ENCODE measurements at places on chromosomes 2 and 18.
A peak's percentile ranks its signal among the peaks of the same experiment; 100 is the strongest.

DNA sequence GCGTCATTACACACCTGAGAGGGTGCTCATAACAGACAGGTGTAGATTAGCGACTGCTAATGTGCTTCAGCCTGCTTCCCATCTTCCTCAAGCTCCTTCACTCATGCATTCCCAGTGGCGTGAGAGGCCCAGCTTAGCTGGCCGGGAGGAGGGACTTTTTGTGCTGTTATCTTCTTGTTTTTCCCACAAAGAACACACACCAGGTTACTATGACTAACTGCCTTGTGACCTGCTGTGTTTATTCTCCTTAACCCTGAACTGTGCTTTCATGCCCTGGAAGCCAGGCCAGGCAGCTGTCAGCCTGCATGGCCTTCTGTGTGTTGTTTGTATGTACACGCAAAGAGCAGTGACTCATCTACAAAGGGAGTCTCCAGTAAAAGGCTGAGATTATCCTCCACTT, 143.8 kb downstream of the PIEZO2 start:
- DNase-seq, result no peak

DNA sequence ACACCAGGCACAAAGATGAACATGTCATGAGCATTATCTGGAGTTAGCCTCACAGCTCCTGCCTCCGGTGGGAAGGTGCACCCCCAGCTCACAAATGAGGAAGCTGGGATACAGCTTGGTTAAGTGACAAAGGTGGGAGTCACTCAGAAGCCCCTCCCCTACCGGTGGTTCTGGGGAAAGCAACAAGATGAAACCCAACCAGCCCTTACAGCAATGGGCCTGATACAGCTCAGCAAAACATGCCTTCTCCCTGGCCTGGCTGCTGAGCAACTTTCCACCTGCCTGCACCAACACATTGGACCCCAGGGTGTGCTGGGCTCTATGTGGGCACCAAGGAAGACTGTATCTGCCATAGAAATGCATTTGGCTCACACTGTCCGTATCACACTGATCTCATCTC, 113.2 kb downstream of the GYPC start:
- no peak for DNase-seq

DNA sequence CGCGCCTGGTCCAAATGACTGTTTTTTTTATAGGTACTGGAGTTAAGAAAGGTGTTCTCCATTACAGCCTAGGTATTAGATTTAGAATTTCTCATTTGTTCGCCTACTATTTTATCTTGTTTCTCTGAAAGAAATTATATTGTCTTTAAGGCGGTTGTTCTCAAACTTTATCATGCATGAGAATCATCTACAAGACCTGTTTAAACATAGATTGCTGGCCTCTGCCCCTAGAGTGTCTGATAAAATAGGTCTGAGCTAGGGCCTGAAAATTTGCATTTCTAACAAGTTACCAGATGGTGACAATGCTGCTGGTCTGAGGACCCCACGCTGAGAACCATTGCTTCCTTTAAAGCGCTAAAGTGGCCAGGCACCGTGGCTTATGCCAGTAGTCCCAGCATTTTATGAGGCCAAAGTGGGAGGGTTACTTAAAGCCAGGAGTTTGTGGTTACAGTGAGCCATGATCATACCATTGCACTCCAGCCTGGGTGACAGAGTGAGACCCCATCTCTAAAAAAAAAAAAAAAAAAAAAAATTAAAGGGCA, 34.0 kb upstream of the RNF138 start:
- no peak for DNase-seq

- DNase-seq, result no peak
Observed at GRCh38 chr2:190512539-190513095, 21.9 kb downstream of the NEMP2 start.

DNA sequence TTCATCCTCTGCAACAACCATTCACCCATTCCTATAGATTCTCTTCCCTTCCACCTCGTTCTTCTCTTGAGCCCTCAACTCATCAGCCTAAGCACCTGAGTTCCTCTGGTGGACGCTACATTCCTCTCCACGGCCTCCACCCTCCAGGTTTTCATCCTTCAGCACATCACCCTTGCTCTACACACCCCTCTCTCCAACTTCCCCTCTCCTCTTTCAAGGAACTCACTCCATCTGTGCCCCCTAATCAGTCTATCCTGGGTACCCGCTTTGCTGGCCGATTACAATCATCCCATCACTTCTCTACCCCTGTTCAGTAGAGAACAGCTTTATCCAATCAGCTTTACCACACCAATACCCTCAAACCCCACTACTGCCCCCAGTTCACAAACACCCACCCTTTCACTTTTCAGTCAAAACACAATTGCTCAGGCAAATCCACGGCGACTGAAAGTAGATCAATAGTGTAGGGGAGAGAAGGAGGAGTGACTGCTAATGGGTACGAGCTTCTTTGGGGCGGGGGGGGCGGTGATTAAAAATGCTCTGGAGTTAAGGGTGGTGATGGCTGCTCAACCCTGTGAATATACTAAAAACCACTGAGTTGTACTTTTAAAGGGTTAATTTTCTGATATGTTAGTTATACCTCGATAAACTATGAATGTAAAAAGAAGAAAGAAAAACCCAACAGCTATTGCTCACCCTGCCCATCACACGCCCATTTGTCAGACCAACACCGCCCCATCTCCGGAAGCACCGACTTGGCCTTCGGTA, 857 bp downstream of the DYM start:
- DNase-seq, result peak; percentile 26

- DNase-seq, result no peak
Observed at GRCh38 chr2:196651387-196652094, 12.0 kb downstream of the CCDC150 start.

GRCh38 chr2:212173756-212174510, 364.7 kb downstream of the ERBB4 start:
- no peak for DNase-seq

DNA sequence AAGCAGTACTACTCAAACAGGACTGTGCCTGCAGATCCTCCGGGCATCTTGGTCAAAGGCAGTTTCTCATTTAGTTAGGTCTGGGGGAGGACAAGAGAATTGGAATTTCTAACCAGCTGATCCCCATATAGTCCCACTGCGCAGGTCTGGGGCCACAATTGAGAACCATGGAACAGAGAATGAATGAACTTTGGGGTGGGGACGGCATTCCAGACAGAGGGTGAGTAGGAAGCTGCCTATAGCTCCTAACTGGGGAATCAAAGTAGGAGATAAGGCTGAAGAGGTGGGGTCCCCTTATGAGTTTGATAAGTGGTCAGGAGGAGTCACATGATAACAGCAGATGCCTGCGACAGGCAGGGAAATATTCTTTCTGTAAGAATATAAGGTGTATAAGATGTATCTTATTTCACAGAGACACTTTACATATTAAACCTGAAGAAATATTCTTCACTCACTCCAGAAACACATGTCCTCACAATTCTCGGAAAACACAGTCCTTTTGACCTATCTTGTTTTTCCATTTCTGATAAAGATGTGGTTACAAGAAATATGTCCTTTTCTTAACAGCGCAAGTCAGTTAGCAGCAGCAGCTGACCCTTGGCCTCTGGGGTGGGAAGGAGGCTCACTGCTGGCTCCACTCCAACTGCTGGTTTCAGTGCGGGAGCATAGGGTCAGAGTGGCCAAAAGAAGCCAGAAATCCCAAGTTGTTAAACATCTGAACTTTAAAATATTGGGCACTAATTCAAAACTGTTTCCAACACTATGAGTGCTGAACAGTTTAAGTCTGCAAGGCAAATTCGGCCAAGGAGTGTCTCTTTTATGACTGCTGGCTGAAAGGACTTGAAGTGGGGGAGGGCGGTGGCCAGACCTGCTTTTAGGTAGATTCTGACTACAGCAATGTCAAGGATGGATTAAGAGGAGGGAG, 12.6 kb upstream of the TMEM214 start:
- no peak for DNase-seq

GRCh38 chr2:187499941-187500532, 52.0 kb upstream of the CALCRL start:
- no peak for DNase-seq

DNA sequence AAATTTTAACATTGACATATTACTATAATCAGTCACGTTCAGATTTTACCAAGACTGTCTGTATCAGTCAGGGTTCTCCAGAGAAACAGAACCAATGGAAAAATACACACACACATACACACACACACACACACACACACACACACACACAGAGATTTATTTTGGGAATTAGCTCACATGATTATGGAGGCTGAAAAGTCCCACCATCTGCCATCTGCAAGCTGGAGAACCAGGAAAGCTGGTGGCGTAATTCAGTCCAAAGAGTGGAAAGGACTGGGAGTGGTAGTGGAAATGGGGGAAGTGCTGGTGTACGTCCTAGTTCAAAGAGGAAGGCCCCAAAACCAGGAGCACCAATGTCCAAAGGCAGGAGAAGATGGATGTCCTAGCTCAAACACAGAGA, 166.4 kb downstream of the AKAIN1 start:
- DNase-seq, result no peak

- DNase-seq, result no peak
Observed at GRCh38 chr2:65654496-65654895, 222.1 kb upstream of the SPRED2 start.

DNA sequence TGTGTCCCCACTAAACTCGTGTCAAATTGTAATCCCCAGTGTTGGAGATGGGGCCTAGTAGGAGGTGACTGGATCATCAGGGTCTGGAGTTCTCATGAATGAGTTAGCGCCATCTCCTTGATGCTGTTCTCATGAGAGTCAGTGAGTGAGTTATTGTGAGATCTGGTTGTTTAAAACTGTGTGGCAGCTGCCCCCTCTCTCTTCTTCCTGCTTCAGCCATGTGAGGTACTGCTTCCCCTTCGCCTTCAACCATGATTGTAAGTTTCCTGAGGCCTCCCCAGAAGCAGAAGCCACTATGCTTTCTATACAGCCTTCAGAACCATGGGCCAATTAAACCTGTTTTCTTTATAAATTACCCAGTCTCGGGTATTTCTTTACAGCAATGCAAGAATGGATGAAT, 50.4 kb downstream of the AP1S3 start:
- DNase-seq, result no peak

- DNase-seq, result no peak
Observed at GRCh38 chr2:8831516-8831915, 5.9 kb downstream of the KIDINS220 start.

DNA sequence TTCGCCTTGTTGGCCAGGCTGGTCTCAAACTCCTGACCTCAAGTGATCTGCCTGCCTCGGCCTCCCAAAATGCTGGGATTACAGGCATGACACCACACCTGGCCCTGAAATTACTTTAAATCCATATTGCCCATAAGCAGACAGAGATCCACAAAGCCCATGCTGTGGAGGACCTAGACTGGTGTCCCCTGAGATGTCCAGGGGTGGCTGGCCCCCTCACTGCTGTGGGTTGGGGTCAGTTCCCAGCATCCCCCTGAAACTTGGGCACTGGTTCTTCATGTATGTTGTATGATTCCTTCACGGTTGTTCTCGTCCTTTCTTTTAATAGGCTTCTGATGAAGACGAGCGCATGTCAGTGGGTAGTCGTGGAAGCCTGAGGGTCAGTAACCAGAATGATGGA, 78.1 kb upstream of the RBM44 start:
- DNase-seq, result no peak

GRCh38 chr2:84137034-84137433, 322.0 kb downstream of the SUCLG1 start:
- no peak for DNase-seq

DNA sequence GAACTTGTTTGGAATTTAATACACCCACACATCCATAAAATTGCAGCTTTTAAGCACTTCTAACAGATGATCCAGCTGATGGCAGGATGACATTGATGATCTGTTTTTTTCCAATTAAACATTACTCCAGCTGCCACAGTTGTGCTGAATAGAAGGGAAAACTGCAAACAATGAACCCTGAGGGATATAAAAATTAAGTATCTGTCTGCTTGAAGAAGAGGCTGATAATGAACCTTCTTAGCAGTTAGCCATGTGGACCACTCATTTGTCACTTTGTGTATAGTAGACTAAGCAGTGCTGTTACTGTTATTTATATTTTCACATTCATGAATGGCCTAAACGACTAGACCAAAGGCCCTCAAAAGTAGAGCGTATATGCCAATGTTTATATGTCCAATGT, 1201.0 kb upstream of the LRRTM1 start:
- DNase-seq, result no peak

All from activated gamma-delta T cell treated with Interleukin-2 at 50 U/mL for 16 hours (primary cell).